Renal cortex interstitium (tissue), 15 donors: ENCODE measurements at places on chromosomes 3 and 15. TPM values are rescaled to one million over a fixed set of nuclear protein-coding genes. Genes with fewer than 3 reads are reported as not detected.

- DNase-seq = no peak
Measured at GRCh38 chr3:173411375-173411973, 13.9 kb downstream of the NLGN1 start.

DNA sequence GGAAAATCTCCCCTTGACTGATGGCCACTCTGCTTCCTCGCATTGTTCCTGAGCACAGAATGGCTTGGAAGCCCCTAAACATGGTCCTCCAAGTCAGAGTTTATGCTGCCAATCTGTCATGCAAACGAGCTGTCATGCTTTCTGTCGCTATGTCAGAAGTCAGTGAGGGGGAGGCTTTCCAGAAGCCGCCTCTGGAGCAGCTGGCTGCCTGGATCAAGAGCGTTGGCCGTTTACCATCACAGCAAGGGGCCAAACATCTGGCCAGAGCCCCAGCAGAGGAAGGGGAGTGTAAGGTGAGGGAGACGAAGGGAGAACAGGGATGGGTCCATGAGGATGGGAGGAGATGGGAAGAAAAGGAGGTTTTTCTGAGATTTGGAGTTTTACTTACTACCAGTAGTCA lies 372.6 kb upstream of the NR2F2 start:
- no peak for DNase-seq

GRCh38 chr15:47624503-47624902 lies 92.8 kb upstream of the SEMA6D start:
- no peak for DNase-seq

DNA sequence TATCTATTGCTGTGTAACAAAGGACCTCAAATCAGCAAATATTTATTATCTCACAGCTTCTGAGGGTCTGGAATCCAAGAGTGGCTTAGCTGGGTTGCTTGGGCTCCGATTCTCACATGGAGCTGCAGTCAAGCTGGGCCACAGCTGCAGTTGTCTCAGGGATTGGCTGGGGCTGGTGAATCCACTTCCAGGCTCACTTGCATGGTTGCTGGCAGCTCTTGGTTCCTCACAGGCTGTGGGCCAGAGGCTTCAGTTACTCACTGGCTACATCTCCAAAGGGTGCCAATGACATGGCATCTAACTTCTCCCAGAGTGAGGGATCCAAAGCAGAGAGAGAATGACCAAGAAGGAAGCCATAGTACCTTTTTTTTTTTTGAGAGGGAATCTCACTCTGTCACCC lies 13.9 kb upstream of the SYNM start:
- no peak for DNase-seq

DNA sequence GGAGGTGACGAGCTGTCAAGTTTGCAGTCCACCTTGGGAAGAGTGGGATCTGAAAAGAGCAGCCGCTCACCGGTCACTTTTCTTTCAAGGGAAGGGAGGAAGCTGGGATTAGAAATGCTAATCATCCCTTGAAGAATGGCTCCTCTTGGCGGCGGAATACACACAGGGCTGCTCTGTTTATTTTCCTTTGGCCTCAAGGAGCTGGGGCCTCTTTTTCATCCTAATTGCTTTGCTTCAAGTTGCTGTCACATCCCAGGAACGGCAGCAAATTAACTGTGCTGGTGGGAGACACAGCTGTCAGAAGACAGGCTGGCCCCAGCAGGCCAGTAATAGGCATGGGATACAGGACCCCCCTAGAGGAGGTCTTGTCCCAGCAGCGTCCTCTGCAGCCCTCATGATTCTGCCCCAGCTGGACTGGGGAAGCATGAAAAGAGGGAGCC lies 6.7 kb downstream of the KBTBD13 start:
- peak; percentile 69 for DNase-seq

- DNase-seq = no peak
Measured at GRCh38 chr15:57761562-57761961, 55.0 kb downstream of the POLR2M start.

DNA sequence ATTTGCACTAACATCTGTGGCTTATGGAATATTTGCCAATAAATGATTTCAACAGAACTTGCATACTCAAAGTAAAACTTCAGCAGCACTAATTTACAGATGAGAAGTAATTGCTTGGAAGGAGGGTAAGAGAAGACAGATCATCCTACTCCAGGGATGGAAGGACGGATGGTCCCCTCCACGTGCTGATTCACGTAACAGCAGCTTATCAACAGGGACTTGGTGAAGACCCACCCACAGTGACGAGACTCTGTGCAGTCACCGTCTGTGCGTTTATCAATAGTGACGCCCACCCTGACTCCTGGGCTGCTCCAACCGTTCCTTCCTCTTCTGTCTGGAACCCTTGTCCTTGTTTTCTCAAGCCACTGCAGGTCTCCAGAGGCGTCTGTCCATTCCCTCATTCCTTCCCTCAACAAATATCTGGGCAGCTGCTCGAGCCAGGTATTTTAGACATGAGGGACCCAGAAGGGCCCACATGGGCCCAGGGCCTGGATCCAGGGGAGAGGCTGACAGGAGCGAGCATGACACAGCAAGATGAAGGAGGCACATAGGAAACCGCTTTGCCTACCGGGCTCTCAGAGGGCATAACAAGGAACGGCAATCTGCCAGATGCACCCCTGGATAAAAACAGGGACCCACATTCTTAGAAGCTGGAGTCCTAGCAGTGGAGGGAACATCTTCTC lies 33.3 kb downstream of the PCSK6 start:
- no peak for DNase-seq

- DNase-seq = no peak
Measured at GRCh38 chr3:54901906-54902685, 25.8 kb downstream of the LRTM1 start.

DNA sequence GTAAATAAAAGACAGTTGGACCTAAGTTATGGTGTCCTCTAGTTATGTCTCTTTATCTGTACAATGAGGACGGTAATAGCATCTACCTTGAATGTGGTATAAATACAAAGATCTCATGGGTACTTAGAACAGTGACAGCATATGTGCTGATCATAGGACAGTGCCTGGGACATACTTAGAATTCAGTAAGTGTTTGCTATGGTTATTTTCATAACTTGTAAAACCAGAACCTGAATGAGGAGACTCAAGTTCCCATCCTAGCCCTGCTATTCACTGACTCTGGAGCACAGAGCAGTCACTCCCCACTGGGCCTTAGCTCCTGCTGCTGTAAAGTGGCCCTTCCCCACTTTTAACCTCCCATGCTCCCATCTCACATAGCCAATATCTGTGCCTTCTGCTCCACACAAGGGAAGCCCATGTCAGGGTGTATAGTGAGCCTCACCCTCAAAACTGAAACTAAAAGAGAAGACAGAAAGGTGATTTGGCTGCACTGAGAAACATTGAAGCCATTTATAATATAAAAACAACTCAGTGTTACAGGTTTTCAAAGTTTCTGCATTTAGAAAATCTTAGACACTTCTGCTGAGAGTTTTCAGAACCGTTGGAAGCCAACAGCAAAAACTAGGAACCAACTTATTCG lies 225.4 kb upstream of the UBE2E2 start:
- no peak for DNase-seq

Gene C2CD4B
- 1.2 TPM for polyA plus RNA-seq

Gene CNTN6
- polyA plus RNA-seq = 3.7 TPM

Gene TEX55
- polyA plus RNA-seq = not detected

Gene MLH1
- 54.6 TPM for polyA plus RNA-seq

Gene CD96
- 1.7 TPM for polyA plus RNA-seq
